Esophagus muscularis mucosa (tissue), 4 donors: ENCODE measurements at places on chromosomes 4 and X. TPM values are rescaled to one million over a fixed set of nuclear protein-coding genes. Genes with fewer than 3 reads are reported as not detected.

Gene PDLIM3
- total RNA-seq: 2,098 TPM

Gene MAGEA2
- total RNA-seq: not detected

Gene MSANTD1
- total RNA-seq: 0.46 TPM

Gene FMR1
- 28.2 TPM for total RNA-seq

Gene STK32B
- 1.9 TPM for total RNA-seq

Gene CFI
- total RNA-seq: 9.9 TPM

Gene VCX
- not detected for total RNA-seq

Gene SOD3
- total RNA-seq: 1,012 TPM

Gene NOX1
- not detected for total RNA-seq

Gene IL2
- not detected for total RNA-seq
